ENCODE measurements at places on chromosomes 5 and 9. TPM values are rescaled to one million over a fixed set of nuclear protein-coding genes. Genes with fewer than 3 reads are reported as not detected.

The SHISAL2B gene
- total RNA-seq = not detected

The CDX1 gene
- total RNA-seq = 0.65 TPM

The GPR151 gene
- not detected for total RNA-seq

The CCL27 gene
- total RNA-seq = not detected

The ECM2 gene
- total RNA-seq = 23.3 TPM

The PCDHGB7 gene
- total RNA-seq = 22.1 TPM

The SURF2 gene
- 33.9 TPM for total RNA-seq

The PTGR1 gene
- 88.4 TPM for total RNA-seq

The DMRTA1 gene
- 0.90 TPM for total RNA-seq

The ZDHHC11 gene
- 0.36 TPM for total RNA-seq

The IFNA21 gene
- total RNA-seq = not detected

The BTNL8 gene
- not detected for total RNA-seq

The CEL gene
- 0.27 TPM for total RNA-seq

The MEF2C gene
- 38.6 TPM for total RNA-seq

The PCDHB15 gene
- total RNA-seq = not detected

The HRCT1 gene
- 0.81 TPM for total RNA-seq

The PCDHGA2 gene
- 3.9 TPM for total RNA-seq

The IL13 gene
- total RNA-seq = not detected

The PDCD1LG2 gene
- total RNA-seq = 10.9 TPM

The FOXE1 gene
- not detected for total RNA-seq

The PKD2L2 gene
- total RNA-seq = not detected

The PCDHA4 gene
- total RNA-seq = 1.1 TPM

The SOHLH1 gene
- total RNA-seq = not detected
